Left ventricle myocardium superior (tissue), 1 donor: ENCODE measurements at places on chromosomes 3 and 15.

DNA sequence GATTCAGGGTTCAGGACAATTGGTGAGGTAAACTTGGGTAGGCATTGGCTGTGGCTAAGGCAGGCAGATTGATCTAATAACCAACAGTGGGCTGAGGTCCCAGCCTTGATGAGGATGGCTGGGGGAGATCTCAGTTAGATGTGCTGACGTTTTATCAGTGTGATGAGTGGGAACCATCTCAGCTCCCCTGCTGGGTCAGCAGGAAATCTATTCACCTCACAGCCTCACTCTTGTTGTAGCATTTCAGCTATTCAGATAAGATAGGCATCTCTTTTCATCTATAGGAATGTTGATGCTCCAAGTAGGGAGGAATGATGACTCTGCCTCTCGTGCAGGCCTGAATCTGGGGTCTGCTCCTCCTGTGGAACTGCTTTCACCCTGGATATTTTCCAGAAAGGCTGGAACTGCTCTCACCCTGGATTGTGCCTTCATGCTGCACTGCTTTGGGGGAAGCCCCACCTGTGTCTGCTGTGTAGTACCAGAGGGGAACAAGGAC, 973.7 kb downstream of the NSUN3 start:
- DNase-seq: peak; percentile 12

DNA sequence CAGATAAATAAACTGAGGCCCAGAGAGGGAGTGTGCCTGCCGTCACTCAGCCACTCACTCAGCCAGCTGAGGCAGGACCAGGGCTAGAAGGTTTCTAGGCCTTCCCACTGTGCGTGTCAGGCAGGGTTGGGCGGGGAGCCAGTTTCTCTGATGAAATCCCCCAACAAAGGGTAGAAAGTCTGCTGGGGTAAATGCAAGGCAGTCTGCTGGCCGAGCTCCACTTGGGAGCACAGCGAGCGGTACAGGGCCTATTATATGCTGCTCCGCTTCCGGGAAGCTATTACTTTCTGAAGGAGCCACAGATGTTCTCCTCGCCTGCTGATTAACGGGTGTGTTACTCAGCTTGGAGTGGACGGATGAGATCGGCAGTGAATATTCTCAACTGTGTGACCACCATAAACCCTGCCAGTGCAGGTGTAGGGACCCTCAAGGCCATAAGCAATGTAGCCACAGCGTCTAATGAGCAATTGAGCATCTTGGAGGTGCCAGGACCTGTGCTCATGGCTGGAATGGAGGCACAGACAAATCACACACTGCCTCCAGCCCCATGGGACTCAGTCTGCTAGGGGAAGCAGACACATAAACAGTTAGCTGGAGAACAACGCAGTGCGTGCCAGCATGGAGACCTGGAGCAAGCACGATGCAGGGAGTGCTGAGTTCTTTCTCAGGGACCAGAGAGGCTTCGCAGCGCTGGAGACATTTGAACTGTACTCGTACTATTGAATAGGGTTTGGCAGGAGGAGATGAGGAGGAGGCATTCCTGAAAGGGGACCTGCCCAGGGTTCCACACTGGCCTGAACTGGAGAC, 42.1 kb downstream of the CORO2B start:
- DNase-seq: peak; percentile 93

- no peak for DNase-seq
These were observed 139.1 kb upstream of the EIF1B start for GRCh38 chr3:40170395-40170794.

- DNase-seq: no peak
These were observed 96.1 kb downstream of the KBTBD8 start for GRCh38 chr3:67094167-67094566.

- DNase-seq: no peak
These were observed 179.1 kb downstream of the SLC9A9 start for GRCh38 chr3:143668924-143669790.

GRCh38 chr3:2540115-2540514, 441.4 kb downstream of the CNTN4 start:
- no peak for DNase-seq

- no peak for DNase-seq
These were observed 5.8 kb upstream of the RAD51 start for GRCh38 chr15:40688932-40689799.

- DNase-seq: no peak
These were observed 36.5 kb downstream of the OXNAD1 start for GRCh38 chr3:16301507-16301906.

DNA sequence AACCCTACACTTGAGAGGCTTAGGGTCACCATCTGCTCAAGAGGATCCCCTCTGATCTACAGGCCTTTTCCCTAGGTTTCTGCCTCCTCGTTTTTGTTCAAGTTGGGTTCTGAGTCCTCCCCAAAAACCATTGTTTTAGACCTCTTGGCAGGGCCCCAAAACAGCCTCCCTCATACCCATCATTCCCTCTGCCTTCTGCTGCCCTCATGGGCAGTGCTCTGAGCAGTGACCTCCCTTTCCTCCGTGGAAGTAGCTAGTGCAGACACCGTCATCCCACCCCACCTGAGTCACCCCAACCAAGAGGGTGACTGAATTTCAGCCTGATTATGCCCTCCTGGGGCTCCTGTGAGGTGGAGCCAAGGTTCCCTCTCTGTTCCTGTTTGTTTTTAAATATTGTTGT, 92.0 kb downstream of the RBPMS2 start:
- DNase-seq: no peak

GRCh38 chr3:9030034-9030433, 66.8 kb upstream of the RAD18 start:
- DNase-seq: no peak

DNA sequence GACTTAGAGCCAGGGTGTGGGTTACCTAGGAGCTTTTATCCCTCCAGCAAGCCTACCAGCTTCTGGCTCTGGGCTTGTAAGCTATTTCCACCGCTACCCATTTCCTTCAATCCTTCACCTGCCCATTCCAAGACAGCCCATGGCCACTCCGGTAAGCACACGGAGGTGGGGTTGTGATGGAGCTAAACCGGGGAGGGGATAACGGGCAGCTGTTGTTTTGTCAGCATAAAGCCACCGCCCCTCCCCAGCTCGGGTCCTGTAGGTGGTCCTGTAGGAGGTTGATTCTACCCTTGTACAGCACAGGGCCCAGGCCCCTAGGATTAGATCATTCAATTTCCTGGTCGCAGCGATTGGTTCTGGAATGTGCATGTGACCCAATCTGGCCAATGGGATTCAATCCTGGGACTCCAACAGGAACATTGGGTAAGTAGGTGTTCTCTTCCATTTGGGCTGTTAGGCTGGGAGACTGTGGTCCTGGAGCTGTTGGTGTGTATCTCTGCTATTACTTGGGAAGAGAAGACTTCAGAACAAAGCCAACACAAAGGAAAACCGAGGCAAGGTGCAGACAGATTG, 150.6 kb downstream of the RAB11A start:
- no peak for DNase-seq

DNA sequence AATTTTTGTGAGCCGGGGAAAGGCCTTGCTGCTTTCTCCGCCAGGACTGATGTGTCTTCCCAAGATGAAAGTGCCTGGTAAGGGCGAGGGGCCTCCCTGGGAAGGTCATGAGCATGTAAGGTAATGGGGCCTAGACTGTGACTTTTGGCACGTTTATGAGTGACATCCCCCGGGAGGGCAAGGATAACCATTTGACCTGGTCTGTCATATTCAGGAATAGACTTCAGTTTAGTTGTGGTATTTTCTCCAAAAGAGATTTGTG, 631 bp upstream of the CNBP start:
- DNase-seq: no peak

GRCh38 chr15:27059610-27060202, 88.7 kb downstream of the GABRG3 start:
- no peak for DNase-seq

DNA sequence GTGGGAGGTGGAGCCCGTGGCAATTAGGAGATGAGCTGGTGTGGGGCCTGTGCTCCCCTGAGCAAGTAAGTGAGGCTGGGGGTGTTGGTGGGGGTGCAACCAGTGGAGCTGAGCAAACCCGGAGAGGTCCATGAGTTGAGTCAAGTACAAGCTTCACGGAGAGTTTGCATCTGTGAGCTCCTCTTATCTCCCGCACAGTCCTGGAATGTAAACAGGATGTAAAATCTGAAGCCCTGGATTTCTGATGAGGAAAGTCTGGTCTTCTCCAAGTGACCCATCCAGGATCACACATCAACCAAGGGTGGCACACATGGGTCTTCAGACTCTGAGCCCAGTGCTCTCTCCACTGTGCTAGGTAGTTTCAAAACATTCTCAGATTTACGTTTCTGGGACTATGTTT, 67.8 kb downstream of the LSM3 start:
- DNase-seq: no peak

DNA sequence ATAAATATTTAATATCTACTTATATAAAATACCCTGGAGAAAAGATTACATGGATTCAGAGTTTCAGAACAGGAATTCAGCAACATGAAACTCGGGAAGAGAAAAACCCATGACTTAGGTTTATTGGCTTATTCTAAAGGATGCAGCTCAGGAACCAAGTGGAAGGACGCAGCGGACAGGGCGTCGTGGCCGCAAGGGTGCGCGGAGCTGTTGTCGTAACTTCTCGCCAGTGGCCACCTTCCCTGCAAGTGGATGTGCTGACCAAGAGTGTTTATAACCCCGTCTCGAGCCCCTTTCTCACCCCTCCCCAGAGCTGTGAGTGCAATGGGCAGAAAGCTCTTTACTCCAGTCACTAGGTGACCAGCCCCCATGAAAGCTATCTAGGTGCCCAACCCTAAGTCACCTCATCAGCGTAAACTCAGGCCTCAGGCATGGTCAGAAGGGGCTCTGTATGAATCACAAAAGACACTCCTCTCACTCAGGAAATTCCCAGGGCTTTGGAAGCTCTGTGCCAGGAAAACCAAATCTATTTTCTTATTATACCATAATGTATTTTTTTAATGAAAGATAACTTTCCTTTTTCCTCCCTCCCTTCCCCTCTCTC, 77.3 kb downstream of the CHRNA7 start:
- DNase-seq: no peak

DNA sequence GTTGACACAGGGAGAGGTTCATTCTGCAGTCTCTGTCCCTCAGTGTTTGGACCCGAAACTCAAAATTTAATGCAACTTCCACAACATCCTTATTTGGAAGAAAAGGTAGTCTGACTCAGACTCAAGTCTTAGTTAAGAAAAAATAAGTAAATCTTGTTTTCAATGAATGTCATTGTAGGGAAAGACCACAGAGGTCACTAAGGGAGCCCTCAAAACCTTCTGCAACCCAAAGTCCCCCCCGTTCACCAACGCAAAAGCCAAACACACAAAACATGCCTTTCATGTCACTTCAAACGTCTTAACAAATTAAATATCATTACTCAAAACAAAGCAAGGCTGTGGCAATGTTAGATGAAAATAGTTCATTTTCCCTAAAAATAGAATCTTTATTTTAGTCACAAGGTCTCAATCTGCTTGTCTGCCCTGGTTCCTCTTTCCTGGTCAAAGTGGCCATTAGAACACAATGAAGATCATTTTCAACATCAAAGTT, 20.9 kb upstream of the SSUH2 start:
- no peak for DNase-seq

DNA sequence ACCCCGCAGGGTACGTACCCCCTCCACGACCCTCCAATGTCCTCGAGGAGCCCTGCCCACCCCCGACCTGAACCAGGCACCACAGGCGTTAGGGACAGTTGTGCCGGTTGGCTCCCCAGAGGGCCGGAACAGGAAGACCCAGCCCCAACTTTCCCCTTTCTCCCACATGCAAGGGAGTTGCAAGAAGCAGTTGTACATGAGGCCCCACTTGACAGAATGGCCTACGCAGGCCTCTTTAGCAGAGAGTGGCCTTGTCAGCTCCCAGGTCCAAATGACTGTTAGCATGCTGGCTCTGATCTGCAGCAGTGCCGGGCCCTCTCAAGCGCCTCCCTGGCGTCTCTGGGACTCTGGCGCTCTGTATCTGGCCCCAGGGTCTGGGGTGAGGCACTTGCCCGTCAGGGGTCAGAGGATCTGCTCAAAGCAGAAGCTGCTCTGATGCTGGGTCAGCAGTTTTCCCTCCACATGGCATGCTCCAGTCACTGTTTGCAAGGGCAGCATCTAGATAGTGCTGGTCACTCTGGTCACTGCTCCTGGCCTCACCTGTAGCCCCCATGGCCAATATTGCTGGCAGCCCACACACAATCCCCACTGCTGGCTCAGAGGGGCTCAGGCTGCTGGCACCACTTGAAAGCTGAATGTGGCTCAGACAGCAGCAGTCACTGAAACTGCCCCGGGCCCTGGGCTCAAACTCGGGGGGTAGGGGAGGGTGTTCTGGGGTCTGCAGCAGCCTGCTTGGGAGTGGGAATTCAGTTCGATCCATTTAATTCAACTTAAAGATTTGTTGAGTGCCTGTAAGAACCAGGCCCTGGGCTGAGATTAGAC, 254.5 kb downstream of the FAM43A start:
- DNase-seq: no peak

DNA sequence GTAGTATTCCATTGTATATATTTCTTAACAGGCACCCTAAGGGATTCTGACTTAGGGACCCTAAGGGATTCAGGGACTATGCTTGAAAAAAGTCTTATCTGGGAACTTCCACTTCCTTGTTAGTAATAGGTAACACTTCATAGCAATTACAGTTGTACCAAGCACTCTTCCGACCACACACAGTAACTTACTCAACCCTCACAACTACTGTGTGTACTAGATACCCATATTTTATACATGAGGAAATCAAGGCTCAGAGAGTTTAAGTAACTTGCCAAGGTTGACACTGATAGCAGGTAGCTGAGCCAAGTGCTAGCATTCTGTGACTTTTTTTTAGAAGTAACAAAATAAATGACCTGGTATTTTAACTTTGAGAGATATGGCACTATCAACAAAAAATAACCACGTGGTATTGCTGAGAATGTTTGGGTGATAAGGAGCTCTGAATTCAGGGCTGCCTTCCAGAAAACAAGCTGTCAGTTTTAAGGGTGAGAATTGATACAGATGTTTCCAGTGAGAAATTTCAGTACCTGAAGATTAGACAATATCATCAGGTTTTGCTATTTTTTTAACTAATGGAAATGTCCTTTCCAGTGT, 210.3 kb upstream of the SUCLG2 start:
- DNase-seq: no peak

DNA sequence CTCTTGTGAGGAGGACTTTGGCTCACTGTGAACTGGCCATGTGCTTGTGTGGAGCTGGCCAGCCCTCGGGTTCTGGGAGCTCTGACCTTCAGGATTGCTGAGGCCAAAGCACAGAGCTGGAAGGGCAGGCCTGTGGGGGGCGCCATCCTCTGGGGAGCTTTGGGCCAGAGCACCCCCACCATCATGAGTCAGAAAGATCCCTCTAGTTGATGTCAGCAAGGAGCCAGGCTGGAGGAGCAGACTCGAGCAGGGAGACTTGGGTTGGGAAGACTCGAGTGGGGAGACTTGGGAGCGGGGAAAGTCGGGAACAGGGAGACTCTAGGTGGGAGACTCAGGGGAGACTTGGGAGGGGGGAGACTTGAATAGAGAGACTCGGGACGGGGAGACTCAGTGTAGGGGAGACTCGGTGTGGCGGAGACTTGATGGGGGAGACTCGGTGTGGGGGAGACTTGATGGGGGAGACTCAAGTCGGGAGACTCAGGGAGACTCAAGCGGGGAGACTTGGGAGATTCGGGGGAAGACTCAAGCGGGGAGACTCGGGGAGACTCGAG, 37.7 kb upstream of the PLXNA1 start:
- no peak for DNase-seq

GRCh38 chr15:62835762-62836161, 206.8 kb upstream of the TPM1 start:
- DNase-seq: no peak

- no peak for DNase-seq
These were observed 30.7 kb downstream of the SACM1L start for GRCh38 chr3:45719655-45720487.
